ENCODE measurements at places on chromosomes 11 and 22. TPM values are rescaled to one million over a fixed set of nuclear protein-coding genes. Genes with fewer than 3 reads are reported as not detected.

Gene OR2AG2
- under 0.01 TPM for total RNA-seq

Gene OR5W2
- not detected for total RNA-seq

Gene SERPING1
- 0.51 TPM for total RNA-seq

Gene SNX32
- total RNA-seq, result 0.51 TPM

Gene DTX4
- 49.6 TPM for total RNA-seq

Gene RAG1
- total RNA-seq, result 1.0 TPM

Gene KRTAP5-11
- not detected for total RNA-seq

Gene KRTAP5-9
- not detected for total RNA-seq

Gene LRRN4CL
- 0.51 TPM for total RNA-seq

Gene TSPAN18
- 26.3 TPM for total RNA-seq

DNA sequence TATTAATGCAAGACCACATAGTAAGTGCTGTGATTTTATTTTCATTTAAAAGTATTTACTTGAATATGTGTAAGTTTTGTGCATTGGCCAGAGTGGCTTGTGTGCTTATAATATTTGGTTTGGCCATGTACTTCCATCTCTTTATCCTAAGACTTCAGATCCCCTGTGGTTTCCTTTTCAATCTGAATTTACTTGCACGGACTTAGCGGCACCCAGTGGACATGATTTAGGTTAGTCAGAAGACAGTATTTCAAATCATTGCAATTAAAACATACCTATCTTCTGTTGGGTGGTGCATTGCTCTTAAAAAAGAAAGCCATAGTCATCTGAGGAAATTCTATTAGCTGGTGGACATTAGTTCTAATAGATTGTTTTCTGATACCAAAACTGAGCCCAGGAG is 30.7 kb downstream of the PIWIL4 start:
- DNase-seq, result no peak

DNA sequence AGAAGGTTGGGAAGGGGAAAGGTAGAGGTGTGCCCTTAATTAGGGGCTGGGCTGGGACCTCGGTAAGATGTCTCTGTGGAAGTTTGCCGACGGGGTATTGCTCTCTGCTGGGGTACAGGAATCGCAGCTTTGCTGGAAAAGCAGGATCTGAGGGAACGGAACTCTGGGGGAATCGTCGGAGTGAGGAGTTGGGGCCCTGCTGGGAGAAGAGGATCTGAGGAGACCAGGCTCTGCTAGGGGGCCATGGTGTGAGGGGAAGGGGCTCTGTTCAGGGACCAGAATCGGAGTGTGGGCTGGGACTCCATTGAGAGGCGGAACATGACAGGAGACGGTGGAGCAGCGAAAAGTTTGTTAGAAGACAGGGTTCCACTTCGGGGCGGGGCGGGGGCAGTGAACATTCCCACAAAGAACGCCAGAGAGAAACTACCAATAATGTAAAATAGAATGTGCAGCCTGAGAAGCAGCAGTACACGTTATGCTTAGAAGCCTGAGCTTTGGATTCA is 456 bp downstream of the AAMDC start:
- DNase-seq, result peak; percentile 39

DNA sequence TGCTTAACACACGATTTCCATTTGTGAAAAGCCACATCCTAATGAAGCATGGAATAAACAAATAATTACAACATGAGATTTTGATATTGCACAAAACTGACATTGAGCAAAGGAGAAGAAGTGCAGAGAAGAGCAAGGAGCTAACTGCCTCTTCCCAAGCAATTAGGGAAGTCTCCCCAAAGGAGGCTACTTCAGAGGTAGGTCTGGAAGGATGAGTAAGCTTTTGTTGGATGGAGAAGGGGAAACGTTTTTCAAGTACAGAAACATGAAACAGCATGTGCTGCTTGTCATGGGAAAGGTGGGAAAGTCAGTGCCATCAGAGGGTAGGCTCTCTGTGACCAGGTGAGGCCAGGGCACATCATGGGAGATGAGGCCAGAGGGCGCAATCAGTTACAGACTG is 132.2 kb upstream of the SESN3 start:
- no peak for DNase-seq

DNA sequence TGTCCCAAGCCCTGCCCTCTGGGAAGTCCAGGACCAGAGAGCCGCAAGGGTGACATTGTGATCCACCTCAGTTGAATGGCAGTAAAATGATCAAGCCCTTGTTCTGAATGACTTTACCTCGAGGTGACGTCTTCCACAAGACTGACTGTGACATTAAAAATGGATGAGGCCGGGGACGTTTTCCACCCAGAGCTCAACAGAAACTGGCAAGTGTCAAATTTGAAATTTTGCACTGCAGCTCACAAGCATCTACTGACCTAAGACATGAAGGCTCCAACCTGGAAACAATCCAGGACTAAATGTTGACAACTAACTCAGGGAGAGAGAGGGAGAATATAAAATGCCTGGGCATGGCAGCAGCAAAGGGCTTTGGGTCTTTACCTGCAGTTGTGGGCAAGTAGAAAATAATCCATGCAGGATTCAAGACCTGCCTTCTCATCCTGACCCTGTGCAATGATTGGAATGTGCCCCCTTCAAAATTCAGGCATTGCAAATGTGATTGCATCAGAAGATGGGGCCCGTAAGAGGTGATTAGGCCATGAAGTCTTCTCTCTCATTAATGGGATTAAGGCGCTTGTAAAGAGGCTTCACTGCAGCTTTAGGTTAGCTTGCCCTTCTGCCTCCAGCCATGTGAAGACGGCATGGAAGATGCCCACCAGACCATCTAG is 33.6 kb upstream of the CLMP start:
- no peak for DNase-seq

GRCh38 chr22:33691057-33691630 is 229.1 kb downstream of the LARGE1 start:
- DNase-seq, result no peak

GRCh38 chr11:20025332-20025840 is 134.9 kb downstream of the DBX1 start:
- DNase-seq, result no peak

GRCh38 chr11:21053466-21053865 is 384.1 kb downstream of the NELL1 start:
- DNase-seq, result no peak

DNA sequence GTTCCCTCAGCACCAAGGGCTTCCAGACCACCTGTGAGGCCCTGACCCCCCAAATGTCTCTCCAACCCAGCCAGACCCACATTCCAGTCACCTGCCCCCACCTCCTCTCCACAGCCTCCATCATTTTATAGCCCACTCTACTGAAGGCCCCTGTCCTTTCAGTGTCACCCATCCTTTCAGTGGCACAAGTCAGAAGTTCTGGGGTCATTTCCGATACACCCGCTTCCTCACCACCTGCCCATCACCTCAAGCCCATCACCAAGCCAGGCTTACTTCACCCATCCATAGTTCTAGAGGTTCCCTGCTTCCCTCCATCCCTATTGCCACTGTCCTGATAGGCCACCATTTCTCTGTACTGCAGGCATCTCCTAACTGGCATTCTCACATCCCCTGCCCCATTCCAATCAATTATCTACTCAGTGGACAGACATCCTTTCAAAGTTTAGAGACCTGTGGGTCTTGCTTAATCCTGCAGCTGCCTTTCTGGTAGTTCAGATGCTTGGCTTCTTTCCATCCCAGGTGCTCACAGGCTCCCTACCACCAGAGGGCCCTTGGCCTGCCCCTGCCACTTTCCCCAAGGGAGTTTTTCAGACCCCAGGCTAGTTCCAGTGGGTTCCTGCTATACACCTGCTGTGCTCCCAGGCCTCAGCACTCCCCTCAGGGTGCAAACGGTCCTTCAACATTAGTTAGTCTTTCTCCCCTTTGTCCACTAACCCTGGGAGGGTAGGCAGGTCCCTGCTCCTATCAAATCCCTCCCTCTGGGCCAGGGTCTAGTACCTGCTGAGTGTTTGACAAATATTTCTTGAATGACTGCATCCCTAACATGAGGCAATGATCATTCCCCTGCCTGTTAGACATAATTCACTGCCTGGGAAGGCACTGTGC is 7.6 kb downstream of the KCNQ1OT1 start:
- no peak for DNase-seq

GRCh38 chr11:61675826-61676225 is 4.4 kb upstream of the DAGLA start:
- no peak for DNase-seq

DNA sequence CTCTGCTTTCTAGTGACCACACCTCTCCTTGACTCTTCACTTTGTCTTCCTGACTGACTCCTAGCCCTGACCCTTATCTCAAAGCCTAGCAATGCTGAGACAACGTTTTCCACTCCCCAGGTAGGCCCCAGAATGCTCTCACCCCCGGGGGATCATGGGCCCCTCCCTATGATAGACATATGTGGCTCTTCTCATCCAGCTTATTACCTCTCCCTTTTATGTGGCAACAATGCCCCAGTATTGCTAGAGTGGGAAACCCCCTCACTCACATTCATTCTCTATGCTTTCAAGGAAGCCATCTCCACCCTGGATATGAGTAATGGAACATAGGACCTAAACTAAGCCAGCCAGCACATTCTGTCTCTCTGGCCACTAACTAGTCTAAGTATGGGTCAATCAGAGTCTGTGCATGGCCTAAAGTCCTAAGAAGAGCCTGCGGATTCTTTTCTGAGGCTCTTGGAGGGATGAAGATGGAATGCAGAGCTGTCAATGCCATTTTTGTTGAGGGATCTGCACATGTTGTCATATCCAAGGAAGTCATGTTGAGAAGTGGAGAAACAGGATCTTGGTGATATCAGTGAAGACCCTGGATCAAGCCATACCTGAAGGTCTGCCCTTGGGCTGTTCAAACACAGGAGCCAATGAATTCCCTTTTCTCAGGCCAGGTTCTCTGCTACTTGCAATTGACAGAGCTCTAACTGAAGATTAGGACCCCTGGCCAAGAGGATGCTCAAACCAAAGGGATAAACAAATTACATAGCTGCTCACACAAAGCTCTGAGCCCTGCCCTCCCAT is 79.8 kb upstream of the GRK3 start:
- no peak for DNase-seq

DNA sequence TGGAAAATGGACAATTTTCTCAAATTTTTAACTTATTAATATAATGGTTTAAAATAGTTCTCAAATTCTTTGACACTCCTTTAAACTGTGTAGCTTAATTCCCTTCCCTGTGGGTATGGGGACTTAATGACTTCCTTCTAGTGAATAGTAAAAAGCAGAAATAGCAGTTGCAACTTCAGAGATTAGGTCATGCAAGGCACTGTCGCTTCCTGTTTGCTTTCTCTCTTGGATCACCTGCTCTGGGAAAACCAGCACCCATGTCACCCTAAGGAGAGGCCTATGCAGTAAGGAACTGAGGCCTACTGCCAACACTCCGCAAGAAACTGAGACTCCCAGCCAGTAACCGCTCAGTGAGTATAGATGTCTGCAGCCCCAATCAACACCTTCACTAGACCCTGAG is 5.5 kb upstream of the PANX3 start:
- no peak for DNase-seq

GRCh38 chr11:117722082-117722481 is 74.9 kb downstream of the DSCAML1 start:
- no peak for DNase-seq

DNA sequence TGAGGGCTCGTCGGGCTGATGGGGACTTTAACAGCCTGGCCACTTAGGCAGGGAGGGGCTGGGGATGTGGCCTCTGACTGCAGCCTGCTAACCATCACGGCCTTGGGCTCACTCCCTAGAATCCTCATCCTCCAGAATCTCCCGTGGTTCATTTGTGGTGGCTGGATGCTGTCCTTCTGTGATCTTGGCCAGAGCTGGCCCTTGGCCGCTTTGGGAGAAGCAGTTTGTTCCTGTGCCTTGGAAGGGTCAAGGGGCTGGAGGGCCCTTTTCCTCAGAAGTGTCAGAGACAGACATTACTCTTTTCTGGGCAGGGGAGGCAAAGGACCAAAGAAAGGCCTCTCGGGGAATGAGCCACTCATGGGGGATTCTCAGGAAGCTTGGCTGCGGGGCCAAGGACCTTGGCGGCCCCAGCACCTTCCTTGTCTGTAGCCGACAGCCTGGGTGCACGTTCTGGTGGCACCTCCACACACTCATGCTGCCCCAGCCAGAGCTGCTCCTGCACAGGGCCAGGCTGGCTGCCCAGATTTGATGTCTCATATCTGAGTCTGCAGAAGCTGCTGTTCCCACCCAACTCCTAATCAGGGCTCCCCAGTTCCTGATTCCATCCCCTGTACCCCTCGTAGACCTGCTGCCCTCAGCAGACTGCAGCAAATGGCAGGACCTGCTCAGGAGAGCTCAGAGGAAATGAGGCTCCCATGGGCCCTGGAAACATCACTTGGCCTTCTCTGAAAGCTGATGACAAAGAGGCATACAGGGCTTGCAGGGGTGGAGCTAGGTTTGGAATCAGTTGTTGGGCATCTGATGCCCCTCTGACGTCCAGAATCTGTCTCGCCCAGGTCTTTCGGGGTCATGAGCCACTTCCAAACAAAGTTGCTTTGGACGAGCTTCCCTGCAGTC is 107.7 kb downstream of the CTTN start:
- no peak for DNase-seq

- no peak for DNase-seq
Measured at GRCh38 chr11:73347067-73347466, 29.1 kb upstream of the RELT start.

GRCh38 chr11:132168344-132168981 is 798.0 kb downstream of the NTM start:
- DNase-seq, result no peak

DNA sequence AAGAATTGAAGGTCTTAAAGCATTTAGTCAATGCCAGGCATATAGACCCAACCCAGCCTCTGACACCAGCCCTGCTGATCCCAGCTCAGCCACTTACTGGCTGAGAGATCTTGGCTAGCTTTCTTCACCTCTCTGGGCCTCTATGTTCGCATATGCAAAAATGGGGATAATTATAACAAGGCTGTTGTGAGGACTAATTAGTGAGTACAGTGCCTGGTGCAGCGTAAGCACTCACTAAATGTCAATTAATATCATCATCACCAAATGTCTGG is 10.5 kb downstream of the CHST1 start:
- DNase-seq, result no peak

DNA sequence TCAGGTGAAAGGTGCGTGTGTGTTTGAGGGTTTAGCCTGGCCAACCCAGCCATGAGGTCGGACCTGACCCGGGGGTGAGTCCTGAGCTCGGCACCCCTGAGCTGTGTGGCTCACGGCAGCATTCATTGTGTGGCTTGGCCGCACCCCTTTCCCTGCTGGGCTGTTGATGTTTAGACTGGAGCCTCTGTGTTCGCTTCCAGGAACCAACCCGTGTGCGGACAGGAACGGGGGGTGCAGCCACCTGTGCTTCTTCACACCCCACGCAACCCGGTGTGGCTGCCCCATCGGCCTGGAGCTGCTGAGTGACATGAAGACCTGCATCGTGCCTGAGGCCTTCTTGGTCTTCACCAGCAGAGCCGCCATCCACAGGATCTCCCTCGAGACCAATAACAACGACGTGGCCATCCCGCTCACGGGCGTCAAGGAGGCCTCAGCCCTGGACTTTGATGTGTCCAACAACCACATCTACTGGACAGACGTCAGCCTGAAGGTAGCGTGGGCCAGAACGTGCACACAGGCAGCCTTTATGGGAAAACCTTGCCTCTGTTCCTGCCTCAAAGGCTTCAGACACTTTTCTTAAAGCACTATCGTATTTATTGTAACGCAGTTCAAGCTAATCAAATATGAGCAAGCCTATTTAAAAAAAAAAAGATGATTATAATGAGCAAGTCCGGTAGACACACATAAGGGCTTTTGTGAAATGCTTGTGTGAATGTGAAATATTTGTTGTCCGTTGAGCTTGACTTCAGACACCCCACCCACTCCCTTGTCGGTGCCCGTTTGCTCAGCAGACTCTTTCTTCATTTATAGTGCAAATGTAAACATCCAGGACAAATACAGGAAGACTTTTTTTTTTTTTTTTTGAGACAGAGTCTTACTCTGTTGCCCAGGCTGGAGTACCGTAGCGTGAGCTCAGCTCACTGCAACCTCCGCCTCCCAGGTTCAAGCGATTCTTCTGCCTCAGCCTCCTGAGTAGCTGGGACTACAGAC is 53.9 kb upstream of the PPP6R3 start:
- DNase-seq, result peak; percentile 41

All from dermis microvascular lymphatic vessel endothelial cell (primary cell).